CD4-positive, alpha-beta T cell (primary cell): ENCODE measurements at places on chromosomes 6 and 20.

- no peak for DNase-seq
Observed at GRCh38 chr20:53227523-53227922, 255.4 kb downstream of the TSHZ2 start.

DNA sequence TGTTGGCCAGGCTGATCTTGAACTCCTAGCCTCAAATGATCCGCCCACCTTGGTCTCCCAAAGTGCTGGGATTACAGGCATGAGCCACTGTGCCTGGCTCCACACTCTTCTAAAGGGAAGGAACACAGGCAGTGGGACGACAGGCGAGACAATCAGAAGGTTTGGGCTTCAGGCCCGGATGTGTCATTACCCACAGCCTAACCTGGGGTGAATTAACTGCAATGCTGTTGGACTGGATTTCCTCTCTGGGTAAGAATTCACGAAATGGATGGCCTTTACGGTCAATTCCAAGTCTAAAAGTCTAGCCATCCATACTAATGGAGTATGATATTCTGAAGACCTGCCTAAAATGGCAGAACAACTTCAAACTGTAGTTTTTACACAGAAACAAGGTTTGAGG lies 83.7 kb upstream of the CCDC28A start:
- DNase-seq = no peak

- DNase-seq = no peak
Observed at GRCh38 chr6:37272834-37273566, 15.1 kb upstream of the TMEM217 start.

- DNase-seq = no peak
Observed at GRCh38 chr20:22619272-22619671, 34.9 kb upstream of the FOXA2 start.

DNA sequence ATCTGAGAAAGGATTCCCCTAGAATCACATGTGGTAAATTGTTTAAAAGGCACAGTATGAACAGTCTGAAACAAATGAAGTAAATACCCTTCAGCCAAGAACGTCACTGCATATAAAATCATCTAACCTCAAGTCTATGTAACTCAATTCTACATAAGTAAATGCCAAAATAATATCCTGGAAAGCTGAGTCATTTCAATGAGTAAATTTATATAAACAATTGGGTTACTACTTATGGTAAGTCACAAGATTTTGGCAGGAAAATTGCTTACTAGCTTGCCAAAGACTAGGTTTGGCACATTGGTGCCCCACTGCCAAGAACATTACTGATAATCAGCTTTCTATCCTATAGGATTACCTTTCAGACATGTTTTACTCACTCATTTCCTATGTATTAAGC lies 8.4 kb downstream of the GMDS start:
- DNase-seq = no peak

- no peak for DNase-seq
Observed at GRCh38 chr6:158627940-158628211, 16.7 kb downstream of the DYNLT1 start.

GRCh38 chr6:111754423-111754822 lies 118.8 kb downstream of the FYN start:
- no peak for DNase-seq

DNA sequence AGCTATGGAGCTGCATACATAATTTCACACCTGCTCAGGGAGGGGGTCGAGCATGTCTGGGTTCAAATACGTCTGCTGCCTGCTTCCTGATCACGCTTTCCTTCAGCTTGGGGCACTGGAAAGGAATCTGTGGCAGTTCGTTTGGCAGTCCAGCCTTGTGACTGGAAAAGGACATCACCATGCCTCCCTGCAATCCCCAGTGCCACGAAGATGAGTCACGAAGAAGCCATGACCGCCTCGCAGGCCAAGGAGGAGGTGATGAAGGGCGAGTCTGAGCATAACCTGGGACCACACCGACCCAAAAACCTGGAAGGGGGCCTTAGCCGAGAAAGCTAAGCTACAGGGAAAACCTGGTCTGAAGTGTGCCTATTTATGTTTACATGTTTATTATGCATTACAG lies 13.1 kb downstream of the JAG1 start:
- DNase-seq = no peak
